Activated naive CD8-positive, alpha-beta T cell treated with anti-CD3 and anti-CD28 coated beads for 36 hours (primary cell): ENCODE measurements at places on chromosomes 13 and 19.

DNA sequence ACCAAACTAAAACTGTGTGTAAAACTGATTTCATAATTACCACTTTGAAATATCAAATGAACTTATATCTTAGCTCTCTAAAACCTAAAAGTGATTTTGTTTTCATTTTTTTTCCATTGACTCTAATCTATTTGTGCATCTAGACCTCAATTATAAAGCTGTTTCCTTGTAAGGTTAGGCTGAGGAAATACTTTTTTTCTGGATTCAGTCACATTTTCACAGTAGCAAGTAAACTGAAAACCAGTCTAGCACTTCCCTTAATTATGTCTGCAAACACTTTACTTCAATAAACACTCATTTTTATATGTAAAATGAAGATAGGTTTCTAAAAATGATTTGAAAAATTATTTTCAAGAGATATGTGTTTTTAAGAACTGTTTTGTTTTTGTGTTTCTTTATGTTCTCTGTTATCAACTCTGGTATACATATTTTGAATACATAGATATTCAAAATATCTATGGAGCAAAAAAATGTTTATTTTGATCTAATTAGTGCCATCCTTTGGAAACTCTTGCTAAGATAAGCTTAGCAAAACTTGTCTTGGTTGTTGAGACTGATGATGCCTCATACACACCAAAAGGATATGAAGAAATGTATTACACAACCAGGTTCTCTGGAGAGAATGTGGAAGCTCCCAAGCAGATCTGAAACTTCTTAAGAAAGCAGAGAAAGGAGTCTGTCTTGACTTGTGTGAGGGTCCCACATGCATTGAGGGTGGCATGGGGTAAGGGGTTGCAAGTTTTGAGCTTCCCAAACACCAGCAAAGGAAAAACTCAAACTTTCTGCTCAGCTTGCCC, 1887.4 kb downstream of the PCDH9 start:
- no peak for DNase-seq

- no peak for DNase-seq
These were observed at the start of gene OSCAR for GRCh38 chr19:54100561-54100960. OSCAR (minus strand) TSS chr19:54100803; CDS start chr19:54100792, 11 bp downstream.

GRCh38 chr13:100517728-100518127, 70.9 kb downstream of the GGACT start:
- no peak for DNase-seq

GRCh38 chr19:18480006-18480691, 41.7 kb downstream of the ELL start:
- no peak for DNase-seq

DNA sequence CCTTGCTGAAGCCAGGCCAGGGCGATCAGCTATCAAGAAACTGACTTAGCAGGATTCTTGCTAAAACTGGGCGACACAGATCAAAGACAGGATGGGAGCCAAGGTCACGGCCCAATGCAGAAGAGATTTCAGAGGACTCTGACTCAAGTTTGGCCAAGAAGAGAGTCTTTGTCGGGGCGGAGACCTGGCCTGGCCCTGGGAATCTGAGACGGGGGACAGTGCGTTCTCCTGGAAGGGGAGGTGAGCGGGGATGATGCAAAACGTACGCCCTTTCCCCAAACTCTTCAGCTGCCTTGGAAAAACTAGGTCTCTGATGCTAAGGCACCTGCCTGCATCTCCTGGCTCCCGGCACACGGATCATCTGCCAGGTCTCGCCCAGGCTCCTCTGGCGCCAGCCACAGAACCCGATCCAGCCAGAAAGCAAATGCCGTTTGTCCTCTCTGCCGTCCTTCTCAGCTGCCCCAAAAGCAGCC, 9.8 kb downstream of the MVB12A start:
- no peak for DNase-seq

GRCh38 chr19:1211494-1212234, 6.1 kb downstream of the STK11 start:
- DNase-seq, result no peak

GRCh38 chr13:53311561-53311960, 282.9 kb downstream of the OLFM4 start:
- DNase-seq, result no peak

GRCh38 chr13:110298505-110299282, 8.3 kb downstream of the COL4A1 start:
- peak; percentile 51 for DNase-seq

- no peak for DNase-seq
These were observed 493.4 kb upstream of the PCDH20 start for GRCh38 chr13:61908906-61909615.

DNA sequence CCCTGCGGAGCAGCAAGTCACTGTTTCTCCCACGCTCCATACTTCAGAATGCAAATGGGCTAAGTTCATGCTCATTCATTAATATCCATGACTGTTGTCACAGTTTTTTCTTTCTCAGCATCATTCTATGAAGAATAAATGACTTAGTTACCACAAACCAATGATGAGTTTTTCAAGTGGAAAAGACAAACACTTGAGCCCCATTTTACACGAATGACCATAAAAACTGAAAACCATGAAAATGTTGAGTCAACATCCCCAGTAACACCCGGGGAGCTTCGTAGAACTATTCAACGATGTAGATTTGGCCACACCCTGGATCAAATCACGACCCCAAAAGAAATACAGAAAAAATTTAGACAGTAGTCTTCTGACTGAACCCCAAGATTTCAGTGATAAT, 99.8 kb upstream of the GJB6 start:
- DNase-seq, result no peak

- peak; percentile 82 for DNase-seq
These were observed at the start of gene PPM1N for GRCh38 chr19:45498411-45499195. PPM1N (plus strand) TSS chr19:45498443; CDS start chr19:45498473, 30 bp downstream.

- DNase-seq, result no peak
These were observed 49.1 kb upstream of the EHD2 start for GRCh38 chr19:47663911-47664771.
